NCI-H1436 treated with DMSO at 0.1 percent for 48 hours (cell line): ENCODE measurements at places on chromosomes 13 and 19.

GRCh38 chr19:49148784-49149651 lies 6.2 kb downstream of the HRC start:
- DNase-seq = no peak

DNA sequence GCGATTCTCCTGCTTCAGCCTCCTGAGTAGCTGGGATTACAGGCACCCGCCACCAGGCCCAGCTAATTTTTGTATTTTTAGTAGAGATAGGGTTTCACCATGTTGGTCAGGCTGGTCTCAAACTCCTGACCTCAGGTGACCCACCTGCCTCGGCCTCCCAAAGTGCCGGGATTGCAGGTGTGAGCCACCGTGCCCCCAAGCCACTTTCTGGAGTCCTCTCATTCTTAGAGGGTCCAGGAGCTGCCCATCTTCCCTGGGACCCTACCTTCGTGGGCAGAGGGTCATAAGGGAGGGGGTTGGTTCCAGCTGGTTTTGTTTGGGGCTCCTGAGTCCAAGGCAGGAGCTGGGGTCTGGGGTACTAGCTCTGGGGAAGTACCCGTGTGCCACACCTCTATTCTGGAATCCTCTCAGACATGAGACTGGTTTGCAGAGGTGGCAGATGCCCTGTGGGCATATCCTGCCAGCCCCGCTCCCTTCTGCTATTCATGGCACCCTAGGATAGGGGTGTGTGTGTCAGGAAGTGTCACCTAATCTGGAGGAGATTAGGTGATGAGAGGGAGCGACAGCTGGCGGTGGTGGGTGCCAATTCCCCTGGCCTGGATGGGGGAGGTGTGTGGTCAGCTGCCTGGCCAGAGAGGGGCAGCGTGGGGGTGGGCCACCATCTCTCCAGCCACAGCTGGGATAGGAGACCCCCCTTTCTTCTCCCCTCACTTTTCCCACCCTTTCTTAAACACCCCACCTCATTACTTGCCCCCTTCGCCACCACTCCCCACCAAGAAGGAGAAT lies 2.1 kb downstream of the PRMT1 start:
- DNase-seq = no peak

- no peak for DNase-seq
These were observed 1.5 kb downstream of the ZNF235 start for GRCh38 chr19:44303320-44303719.

DNA sequence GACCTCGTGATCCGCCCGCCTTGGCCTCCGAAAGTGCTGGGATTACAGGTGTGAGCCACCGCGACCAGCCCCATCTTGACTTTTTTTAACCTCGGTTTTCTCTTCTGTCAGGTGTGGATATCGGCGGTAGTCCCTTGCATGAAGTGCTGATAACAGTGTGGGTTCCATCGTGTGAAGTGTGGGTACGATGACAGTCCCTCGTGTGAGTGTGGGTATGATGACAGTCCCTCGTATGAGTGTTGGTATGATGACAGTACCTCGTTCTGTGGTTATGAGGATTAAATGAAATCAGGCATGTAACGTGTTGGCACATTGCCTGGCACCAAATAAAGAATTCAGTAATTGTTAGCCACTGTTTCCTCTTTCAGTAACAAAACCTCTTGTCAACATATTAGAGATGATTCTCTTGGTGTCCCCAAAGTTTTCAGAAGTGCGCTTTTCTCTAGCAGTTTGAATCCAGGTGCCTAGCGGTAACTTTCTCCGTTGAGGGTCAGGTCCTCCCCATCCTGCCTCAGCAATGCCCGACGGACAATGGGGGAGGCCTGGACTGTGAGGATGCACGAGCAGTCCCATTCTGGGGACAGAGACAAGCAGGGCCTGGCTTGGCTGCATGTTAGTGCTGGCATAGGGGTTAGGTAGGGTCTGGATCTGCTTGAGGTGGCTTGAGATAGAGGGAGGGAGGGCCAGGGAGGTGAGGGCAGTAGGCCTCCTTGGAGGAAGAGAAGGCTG lies 15.3 kb downstream of the GATAD2A start:
- DNase-seq = no peak

- DNase-seq = no peak
These were observed 6.2 kb upstream of the USP12 start for GRCh38 chr13:27177852-27178251.

- DNase-seq = no peak
These were observed 513.6 kb downstream of the IRS2 start for GRCh38 chr13:109272595-109273325.
